ENCODE measurements at places on chromosomes 1 and 21. TPM values are rescaled to one million over a fixed set of nuclear protein-coding genes. Genes with fewer than 3 reads are reported as not detected.

The GPR3 gene
- 2.1 TPM for total RNA-seq

The NTMT2 gene
- not detected for total RNA-seq

The RAVER2 gene
- 11.4 TPM for total RNA-seq

The VASH2 gene
- 0.69 TPM for total RNA-seq

DNA sequence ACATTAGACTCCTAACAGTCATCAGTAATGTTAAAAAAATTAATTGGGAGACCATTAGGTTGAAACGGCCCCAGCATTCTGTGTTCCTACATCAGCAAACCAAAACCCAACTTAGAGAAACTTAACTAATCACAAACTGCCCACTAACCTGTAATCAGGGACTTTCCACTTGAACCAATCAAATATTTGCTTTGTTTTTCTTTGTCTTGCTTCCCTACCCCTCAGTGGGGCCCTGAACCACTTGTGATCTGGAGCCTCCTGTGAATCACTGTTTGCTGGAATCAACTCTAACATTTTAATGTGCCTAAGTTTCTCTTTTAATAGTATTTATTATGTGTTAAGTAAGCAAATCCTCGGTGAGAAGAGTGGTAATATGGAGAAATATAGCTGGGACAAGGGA is 64.0 kb downstream of the ABCA4 start:
- no peak for DNase-seq

DNA sequence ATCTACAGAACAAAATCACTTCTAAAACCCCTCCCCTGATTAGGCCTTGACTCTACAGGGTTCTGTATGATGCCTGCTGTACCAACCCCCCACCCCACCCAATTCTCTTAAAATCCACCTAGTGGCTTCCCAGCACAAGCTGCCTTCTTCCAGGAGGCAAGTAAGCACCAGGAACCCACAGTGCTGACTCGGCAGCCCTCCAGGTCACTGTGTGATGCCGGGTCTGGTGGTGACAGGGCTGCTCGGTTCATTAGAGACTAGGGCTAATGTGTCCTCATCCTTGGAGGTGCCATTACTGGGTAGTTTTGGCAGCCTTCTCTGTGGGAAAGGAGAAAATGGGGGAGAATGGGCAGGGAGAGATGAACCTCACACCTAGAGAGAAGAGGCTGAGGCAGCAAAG is 363.5 kb downstream of the PTPRU start:
- DNase-seq = no peak

DNA sequence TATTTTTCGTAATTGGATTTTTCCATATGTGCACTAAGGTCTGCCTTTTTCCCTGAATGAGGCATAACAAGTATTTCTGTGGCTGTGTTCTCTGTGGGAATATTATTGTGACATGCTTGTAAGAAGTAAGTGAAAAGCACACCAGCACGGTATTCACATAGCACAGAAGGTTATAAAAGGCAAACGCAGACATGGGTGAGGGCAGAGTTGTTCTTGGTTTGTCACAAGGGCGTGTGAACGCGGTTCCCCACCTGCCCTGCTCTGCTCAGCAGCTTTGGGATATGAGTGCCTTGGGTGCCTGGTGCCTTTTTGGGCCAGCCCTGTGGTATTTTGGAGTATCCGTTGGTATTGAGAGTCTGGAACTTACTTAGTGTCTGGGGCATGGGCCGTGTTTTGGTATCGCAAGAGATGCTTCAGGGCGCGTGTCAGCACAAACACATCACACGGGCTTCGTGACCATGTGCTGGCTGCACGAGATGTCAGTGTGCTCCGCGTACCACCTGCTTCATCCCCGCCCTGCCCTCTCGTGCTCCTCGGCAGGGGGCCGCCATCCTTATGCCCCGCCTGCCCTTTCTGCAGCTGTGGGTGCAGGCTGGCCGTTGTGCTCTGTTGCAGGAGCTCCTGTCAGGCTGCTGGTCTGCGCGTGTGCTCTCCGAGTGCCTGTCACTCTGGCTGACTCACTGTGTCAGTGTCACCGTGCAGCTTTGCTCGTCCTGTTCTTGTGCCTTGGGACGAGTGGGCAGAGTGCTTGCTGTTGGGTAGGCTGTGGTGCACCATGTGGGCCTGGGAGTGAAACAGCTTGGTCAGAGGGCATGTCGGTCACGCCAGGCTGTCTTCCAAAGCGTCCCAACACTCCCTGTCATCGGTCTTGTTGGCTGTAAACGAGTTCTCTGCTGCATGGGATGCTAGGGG is 15.0 kb downstream of the SKI start:
- no peak for DNase-seq

- no peak for DNase-seq
Observed at GRCh38 chr1:89451011-89451410, 73.6 kb upstream of the LRRC8B start.
